ENCODE measurements at places on chromosomes 1 and 21. TPM values are rescaled to one million over a fixed set of nuclear protein-coding genes. Genes with fewer than 3 reads are reported as not detected.

The ICOSLG gene
- 1.0 TPM for total RNA-seq

The RPTN gene
- not detected for total RNA-seq

GRCh38 chr1:36323636-36324352 lies at the start of gene EVA1B:
TSS of gene EVA1B (minus strand) at chr1:36323645. CDS start at chr1:36323037, 608 bp downstream.
- H3K36me3 ChIP-seq, result no peaks in the 10 kb centered on the region
- H3K4me3 ChIP-seq, result peak within 1 kb of the TSS; percentile 64
- peak within 1 kb of the TSS; percentile 88 for H3K27ac ChIP-seq

- H3K27me3 ChIP-seq, result no peaks in the 10 kb centered on the region
- H3K36me3 ChIP-seq, result no peaks in the 10 kb centered on the region
- no peak for DNase-seq
- H3K4me3 ChIP-seq, result no peak overlapping the region
These were observed 254.9 kb upstream of the CACYBP start for GRCh38 chr1:174744886-174745285.

GRCh38 chr21:43295066-43295958 lies 126.5 kb downstream of the CRYAA start:
- DNase-seq, result peak; percentile 77
- no peaks in the 10 kb centered on the region for H3K4me1 ChIP-seq
- H3K27ac ChIP-seq, result no peak overlapping the region

- peak; percentile 41 for DNase-seq
- peaks cover 13% of the 10 kb centered on the region for H3K4me1 ChIP-seq
- no peaks in the 10 kb centered on the region for H3K27me3 ChIP-seq
These were observed 754 bp upstream of the LSS start for GRCh38 chr21:46229133-46229922.

GRCh38 chr1:109630898-109631512 lies 11.4 kb downstream of the AMPD2 start:
- no peak for DNase-seq
- no peaks in the 10 kb centered on the region for H3K27me3 ChIP-seq
- H3K27ac ChIP-seq, result no peak overlapping the region
- peaks cover 35% of the 10 kb centered on the region for H3K36me3 ChIP-seq
- H3K4me1 ChIP-seq, result no peaks in the 10 kb centered on the region
